ENCODE measurements at places on chromosomes 3 and 15.

DNA sequence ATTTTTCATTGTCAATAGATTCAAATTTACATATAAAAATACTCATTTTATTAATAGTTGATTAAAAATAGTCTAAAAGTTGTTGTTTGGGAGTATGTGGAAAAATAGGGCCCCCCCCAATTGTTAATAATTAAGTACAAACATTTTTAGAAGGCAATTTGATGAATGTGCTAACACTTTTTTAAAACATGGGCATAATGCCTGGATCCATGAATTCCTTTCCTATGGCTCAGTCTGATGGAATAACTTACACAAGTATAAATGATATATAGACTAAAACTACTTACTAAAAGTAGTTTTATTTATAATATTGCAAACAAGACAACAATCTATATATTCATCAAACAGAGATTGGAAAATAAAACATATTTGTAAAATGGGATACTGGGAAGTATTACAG is 247.2 kb upstream of the LRRN1 start:
- no peak for DNase-seq

- DNase-seq = no peak
Observed at GRCh38 chr3:46203681-46204080, 4.4 kb downstream of the CCR1 start.

- DNase-seq = no peak
Observed at GRCh38 chr15:39239562-39239961, 341.3 kb upstream of the THBS1 start.

DNA sequence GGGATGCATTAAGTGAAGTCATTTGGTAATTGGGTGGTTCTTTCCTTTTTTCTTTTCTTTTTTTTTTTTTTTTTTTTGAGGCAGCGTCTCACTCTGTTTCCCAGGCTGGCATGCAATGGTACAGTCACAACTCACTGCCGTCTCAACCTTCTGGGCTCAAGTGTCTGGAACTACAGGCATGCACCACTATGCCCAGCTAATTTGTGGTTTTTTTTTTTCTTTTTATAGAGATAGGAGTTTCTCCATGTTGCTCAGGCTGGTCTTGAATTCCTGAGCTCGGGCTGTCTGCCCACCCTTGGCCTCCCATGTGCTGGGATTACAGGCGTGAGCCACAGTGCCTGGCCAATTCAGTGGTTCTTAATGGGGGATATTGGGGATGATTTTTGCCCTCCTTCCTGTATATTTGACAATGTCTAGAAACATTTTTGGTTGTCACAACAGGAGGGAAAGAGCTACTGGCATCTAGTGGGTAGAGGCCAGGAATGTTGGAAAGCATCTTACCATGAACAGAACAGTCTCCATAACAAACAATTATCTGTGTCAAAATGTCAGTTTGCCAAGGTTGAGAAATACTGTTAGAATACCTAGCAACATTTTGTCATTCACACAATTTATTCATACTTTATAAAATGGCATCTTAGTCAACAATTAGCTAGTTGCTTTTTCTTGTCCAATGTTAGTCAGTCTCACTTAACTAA is 79.4 kb upstream of the CNTN3 start:
- no peak for DNase-seq

DNA sequence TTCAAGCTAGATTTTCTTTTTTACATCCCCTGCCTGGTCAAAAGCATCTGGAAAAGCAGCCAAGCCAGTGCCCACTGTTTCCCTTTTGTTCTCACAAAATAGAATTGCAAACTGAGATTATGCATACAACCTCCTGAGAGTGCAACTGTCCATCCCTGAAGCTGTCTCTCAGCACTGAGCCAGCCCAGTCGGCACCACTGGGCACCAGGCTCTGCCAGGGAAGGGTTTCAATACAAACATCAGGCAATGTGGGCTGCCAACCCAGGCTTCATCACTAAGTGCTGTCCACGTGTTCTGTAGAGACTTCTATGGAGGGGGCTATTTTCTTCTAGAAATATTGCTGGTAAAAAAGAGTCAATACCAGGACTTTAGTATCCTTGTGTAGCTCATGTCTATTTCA is 356.3 kb upstream of the TBL1XR1 start:
- DNase-seq = no peak

DNA sequence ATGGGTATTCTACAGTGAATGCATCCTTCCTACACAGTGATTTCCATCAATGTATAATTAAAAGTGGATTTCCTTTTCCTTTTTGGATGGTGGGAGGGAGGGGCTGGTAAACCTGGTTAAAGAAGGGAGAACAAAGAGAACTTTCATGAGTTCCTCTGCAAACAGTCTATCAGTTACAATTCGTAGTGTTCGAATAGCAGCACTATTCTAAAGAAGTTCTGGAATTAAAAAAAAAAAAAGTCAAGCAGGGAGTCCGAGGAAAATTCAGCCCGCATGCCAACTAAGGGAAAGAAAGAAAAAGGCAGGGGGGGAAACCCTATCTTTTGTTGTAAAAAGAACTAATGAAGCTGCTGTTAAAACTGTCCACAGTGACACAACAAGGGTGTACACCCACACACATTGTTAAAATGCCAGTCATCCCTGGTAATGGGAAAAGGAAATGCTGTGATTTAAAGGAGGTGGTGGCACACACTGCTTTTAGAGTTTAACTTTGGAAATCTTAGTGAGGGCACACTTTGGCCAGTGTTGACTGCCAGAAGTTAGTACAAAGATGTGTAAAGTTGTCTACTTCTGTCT is 521.2 kb downstream of the ZIC1 start:
- no peak for DNase-seq

GRCh38 chr3:152040319-152040718 is 166.9 kb downstream of the SUCNR1 start:
- DNase-seq = no peak

DNA sequence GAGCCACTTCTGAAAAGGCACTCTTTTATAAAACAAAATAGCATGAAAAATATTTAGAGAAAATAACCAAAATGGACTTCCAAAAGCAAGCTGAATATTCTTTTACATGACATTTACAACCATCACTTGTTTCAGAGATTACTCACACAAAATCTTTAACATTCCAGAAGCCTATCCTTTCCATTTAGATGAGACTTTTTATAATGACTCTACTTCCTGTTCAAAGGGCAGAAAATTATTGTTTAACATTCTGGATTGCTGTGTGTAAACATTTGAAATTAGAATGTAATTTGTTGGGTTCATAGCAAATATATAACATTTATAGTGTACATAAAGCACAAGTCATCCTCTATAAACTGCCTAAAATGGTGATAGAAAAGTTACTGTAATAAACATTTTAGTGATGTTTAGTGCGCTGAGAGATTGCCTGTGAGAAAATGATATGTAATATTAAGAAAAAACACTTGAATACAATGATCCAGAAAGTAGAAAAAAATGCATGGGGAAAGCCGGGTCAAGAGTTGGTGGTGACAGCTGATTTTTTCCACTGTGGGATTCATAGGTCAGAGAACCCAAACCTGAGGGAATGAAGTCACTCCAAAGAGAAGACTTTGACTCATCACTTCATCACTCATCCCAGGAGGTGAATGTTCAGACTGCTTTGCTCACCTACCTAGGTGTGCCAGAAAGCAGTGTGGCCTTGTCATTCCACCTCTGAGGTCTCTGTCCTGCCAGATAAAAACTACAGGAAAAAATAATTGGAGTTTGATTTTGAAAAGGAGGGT is 305.8 kb downstream of the ARPP21 start:
- DNase-seq = no peak

DNA sequence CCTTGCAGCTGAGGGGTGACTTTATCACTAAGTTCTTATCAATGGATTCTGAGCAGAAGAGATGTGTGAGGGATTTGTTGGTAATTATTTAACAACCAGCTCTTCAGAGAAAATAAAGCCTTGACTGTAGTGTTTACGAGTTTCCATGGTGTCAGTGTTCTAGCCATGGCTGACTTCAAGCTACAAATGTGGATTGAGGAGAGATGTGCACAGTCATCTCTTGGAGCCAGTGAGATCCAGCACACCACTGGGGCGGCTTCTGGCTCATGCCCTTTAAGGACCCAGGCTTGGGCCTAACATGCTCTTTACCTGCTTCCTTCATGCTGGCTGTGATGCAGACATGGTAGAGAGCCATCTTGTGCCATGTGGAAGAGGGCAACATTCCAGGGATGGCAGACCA is 145.6 kb upstream of the MRPS22 start:
- no peak for DNase-seq

DNA sequence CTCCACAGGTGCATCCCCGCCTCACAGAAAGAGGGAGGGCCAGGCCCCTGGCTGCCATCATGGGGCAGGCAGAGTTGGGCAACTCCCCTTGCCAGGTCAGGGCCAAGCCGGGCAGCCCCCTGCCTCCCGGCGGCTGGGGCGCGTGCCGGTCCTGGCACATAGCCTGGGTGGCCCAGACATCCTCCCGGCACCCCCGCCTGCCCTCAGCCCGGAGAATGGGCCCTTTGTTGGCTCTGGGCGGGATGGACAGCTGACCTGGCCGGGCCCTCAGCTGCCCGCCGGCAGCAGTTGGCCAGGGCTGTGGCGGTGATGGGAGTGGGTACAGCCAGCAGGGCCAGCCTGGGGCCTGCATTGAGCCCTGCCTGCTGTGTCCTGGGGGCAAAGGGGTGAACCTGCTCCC is 16.5 kb downstream of the PLXNA1 start:
- no peak for DNase-seq

GRCh38 chr3:15120986-15121385 is 22.0 kb upstream of the RBSN start:
- DNase-seq = no peak

- no peak for DNase-seq
Observed at GRCh38 chr15:56788359-56788758, 55.0 kb upstream of the ZNF280D start.

- DNase-seq = no peak
Observed at GRCh38 chr3:161939918-161940620, 443.5 kb downstream of the OTOL1 start.

DNA sequence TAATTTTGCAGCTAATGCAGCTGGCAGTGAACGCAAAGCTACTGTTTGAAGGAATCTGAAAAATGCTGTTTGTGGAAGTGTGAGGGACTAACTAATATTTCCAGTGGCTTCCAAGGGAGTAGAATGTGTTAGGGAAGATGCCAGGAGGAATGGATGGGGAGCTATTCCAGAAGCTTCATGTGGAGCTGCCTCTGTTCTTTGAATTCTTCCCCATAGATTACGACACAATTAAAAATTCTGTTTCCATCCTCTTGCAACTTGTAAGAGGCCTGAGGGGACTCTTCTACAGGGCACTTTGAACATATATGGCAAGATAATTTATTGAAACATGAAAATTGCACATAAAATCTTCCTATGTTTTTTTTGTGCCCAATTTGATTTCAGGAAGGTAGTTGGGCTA is 74.3 kb upstream of the CTXND1 start:
- DNase-seq = no peak

DNA sequence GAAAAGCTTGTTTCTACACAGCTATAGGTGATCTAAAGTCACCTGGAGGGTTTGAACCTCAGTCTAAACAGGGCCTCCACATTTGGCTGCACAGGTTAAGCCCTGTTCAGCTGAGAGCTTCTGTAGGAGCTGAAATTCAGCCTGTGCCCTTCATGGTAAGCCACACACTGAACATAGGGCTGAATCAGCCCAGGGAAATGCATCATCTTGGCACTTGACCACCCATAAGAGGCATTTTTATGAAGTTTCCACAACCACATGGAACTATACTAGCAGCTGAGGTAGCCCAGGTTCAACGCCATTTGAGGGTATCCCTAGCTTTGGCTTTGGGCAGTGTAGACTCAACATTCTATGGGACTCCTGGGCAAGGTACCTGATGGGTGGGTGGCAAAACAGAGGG is 126.8 kb downstream of the FAM174B start:
- no peak for DNase-seq

GRCh38 chr3:11465744-11466616 is 177.7 kb downstream of the VGLL4 start:
- no peak for DNase-seq

DNA sequence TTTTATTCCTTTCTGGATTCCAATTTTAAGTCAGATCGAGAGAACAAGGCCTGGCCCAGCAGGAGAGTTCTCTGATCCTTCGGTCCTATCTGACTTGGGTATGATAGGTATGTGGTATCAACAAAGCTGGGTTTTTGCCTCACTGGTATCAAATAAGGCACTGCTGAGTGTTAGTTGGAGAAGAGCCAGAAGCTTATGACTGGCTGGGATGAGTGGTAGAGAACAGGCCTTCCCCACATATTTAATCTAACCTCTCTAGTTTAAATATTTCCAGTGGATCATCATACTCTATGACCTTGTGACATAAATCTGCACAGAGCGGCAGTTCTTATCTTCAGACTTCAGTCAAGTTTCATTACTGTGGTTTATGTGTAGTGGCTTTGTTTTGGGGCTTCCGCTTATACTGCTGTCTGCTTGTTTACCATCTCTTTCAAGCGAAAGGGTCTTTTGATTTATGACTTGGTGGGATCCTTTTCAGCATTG is 164.5 kb downstream of the PTPRG start:
- no peak for DNase-seq

GRCh38 chr3:38575279-38575843 is 74.1 kb downstream of the SCN5A start:
- DNase-seq = no peak

- DNase-seq = no peak
Observed at GRCh38 chr3:107496855-107497254, 25.9 kb upstream of the BBX start.

GRCh38 chr15:48798319-48798718 is 12.6 kb downstream of the CEP152 start:
- DNase-seq = no peak

DNA sequence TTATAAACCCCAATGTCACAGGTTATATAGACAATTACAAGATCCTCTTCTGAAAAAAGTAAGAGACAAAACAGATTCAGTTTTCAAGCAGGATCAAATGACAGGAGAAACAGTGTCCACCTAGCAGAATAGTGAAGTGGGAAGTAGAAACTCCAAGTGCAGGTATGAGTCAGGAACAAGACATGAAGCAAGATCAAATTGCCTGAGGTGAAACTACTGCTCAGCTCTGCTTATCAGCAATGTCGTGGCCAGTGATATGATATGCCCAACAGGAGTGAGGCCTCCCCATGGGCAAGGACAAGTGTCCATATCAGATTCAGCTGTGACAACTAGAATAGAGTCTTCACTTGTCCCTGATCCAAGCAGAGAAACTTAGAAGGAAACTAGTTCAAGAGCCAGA is 100.0 kb downstream of the ZMAT3 start:
- no peak for DNase-seq

DNA sequence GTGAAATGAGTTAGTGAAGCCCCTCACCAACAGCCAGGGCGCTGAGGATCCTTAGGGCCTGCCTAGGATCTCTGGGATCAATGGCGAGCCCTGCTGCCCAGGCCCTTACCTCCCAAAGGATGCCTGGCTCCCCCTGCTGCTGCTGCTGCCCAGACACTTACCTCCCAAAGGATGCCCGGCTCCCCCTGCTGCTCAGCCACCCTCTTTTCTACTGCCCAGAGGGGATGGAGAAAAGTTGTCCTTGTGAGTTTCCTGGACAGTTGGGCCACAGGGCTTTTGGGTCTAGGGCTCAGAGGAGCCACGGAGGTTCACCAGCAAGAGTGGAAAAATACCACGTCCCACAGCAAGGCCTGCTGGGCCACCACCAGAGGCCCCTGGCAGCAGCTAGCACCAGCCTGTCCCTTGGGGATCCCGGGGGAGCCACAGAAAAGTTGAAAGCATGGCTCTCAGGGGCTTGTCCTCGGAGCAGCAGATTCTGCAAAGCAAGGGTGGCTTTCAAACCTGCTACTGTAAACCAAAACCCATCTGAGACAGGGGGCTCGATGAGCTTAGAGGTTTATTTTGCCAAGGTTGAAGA is 59.4 kb downstream of the SLC6A6 start:
- DNase-seq = no peak
